ENCODE measurements at places on chromosomes 6 and 20.

DNA sequence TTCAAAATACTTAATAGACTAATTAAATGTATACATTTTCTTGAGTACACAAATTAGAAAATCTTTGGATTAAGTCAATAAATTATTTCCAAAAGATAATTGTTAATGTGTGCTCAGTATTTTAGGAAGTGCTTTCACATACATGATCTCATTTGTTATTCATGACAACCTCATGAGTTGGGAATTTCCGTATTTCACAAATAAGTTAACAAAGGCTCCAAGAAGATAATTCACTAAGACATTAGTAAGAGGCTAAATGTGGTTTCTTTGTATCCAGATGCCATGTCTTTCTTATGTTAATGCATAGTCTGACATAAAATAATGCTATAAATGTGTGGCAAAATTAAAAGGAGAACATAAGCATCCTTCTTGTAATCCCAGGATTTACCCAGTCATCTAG is 79.5 kb upstream of the TCF21 start:
- DNase-seq = no peak

GRCh38 chr20:7748624-7749023 is 191.6 kb downstream of the HAO1 start:
- DNase-seq = no peak

DNA sequence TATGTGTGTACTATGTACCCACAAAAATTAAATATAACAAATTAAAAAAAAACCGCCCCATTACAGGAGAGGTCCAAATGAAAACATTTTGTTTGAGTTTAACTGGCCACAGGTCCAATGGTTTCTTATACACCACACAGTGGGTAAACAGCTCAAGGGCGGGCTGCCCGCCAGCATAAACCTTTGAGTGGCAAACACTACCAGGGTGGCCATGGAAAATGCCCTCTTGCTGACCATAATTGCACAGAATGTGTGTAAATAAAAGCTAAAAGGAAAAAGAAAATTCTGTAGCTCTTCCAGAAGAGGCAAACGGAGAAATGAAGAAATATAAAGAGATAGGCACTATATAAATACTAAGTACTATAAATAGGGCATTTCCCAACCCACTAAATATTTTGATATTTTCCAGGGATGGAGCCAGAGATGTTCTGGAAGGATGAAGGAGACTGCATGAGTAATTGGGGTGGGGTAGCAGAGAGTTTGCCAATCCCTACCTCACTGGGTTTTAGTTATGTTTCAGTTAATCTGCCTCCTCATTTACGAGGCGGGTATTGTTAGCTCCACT is 1.1 kb upstream of the CDC5L start:
- no peak for DNase-seq

GRCh38 chr20:39108746-39109145 is 146.6 kb downstream of the DHX35 start:
- no peak for DNase-seq

DNA sequence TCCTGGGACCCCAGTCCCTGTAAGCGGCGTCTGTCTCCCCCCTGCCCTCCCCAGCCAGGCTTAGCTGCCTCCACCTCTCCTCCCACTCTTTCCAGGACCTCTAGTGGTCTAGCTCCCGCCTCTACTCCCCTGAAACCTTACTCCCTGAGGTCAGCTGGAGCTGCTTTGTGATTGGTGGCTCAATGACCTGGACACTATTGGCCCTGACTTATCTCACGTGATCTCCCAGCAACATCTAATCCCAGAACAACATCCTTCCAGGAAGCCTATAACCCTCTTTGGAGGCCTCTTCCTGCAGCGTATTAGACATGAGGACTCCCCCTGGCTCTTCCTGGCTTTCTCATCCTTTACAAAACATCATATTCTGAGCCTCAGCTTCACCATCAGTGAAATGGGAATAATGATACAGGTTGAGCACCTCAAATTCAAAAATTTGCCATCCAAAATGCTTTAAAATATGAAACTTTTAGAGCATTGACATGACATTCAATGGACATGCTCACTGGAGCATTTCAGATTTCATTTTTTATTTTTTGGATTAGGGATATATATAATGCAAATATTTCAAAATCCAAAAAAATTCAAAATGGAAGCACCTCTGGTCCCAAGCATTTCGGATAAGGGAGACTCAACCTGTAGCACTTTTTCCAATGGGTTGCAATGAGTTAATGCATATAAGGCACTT is 16.3 kb upstream of the SRC start:
- DNase-seq = no peak

DNA sequence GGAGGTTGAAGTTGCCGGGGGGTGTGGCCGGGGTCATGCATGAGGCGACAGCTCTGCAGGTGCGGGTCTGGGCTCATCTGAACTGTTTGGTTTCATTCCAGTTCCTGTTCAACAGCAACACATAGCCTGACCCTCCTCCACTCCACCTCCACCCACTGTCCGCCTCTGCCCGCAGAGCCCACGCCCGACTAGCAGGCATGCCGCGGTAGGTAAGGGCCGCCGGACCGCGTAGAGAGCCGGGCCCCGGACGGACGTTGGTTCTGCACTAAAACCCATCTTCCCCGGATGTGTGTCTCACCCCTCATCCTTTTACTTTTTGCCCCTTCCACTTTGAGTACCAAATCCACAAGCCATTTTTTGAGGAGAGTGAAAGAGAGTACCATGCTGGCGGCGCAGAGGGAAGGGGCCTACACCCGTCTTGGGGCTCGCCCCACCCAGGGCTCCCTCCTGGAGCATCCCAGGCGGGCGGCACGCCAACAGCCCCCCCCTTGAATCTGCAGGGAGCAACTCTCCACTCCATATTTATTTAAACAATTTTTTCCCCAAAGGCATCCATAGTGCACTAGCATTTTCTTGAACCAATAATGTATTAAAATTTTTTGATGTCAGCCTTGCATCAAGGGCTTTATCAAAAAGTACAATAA is 72.5 kb downstream of the PTPN1 start:
- no peak for DNase-seq

DNA sequence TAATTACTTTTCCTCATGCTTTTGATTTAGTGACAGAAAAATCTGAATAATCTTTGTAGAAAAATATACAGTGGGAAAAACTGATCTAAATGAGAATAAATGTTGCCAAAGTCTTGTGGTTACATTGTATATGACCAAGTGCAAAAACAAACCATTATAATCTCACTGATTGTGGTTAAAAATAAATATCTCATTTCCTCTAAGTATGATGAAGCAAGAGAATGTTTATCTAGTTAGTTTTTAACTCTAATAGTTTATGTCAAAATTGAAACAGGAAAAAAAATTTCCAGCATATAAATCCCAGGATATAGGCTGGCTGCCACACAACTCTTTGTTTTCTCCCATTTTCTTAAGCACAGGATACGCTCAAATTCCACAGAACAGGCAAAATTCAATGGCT is 392.7 kb upstream of the ID4 start:
- DNase-seq = no peak

- DNase-seq = no peak
Observed at GRCh38 chr6:134732763-134733162, 217.1 kb downstream of the ALDH8A1 start.

DNA sequence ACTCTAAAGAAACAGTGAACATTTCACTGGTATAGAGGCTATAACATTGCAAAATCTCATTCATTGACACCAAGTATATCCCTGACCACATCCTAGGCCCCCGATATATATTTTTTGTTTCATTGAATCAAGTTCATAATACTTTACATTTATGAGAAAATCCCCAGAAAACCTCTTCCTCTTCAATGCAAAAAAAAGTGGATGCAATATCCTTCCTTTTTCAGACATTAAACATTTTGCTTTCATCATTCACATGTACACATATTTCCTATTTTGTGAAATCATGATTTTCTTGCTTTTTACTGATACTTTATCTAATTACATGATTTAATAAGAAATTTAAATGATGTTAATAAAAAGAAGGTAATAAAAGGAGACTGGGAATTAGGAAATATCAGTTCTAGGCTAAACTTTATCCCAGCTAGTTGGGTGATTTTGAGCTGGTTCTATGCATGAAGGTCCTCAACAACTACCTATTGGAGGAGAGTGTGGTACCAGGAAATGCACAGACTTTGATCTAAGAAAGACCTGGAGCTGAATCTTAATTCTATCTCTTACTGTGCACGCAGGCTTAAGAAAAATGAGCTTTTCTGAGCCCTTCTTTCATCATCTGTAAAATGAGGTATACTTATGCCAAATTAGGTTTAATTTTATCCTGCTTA is 4.9 kb downstream of the SYNE1 start:
- no peak for DNase-seq

DNA sequence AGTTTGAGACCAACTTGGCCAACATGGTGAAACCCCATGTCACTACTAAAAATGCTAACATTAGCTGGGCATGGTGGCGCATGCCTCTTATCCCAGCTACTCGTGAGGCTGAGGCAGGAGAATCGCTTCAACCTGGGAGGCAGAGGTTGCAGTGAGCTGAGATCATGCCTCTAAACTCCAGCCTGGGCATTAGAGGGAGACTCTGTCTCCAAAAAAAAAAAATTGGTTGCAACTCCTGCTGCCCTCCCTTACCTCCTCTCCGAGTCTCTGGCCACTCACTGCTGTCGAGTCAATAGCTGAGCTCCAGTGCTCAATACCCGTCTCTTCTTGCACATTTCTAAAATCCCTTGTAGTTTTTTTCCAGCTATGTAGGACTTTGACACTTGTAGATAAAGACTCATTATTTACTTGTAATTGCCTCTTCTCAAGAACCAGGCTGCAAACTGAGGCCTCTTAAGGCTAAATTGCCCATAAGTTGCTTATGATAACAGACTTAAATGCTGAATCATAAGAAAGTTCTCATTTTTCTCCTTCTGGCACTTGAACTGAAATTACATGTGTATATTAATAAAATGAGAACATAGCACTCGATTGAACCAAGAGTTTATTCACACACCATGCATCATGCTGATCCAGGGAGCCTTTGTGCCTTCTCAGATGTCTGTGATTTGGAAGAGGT is 13.8 kb downstream of the HECA start:
- DNase-seq = no peak

GRCh38 chr20:47262365-47263013 is 94.0 kb downstream of the ZMYND8 start:
- no peak for DNase-seq

DNA sequence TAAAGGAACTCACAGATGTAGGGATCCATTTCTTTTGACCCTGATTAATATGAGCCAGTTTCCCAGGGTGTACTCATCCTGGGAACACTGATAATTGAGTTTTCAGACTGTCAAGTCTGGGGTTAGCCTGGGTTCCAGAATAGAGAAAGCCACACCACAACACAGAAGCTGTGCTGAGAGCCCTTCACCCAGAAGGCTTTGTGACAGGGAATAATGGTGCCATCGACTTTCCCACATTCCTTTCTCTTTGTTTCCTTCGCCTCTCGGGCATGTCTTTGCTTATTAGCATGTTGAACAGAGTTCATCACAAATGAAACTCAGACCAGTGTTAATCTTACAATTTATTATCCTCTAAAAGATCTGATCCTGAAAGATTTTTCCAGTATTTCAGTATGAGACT is 95.0 kb downstream of the TCP11 start:
- no peak for DNase-seq

GRCh38 chr6:38543022-38543421 is 96.7 kb downstream of the BTBD9 start:
- DNase-seq = no peak
